GM20000 (cell line): ENCODE measurements at places on chromosomes 6 and 20.

GRCh38 chr6:133040094-133040802, 200.9 kb upstream of the EYA4 start:
- peak; percentile 6 for DNase-seq

GRCh38 chr6:22647719-22648118, 78.4 kb downstream of the HDGFL1 start:
- DNase-seq = no peak

GRCh38 chr6:155093430-155093829, 98.3 kb downstream of the TIAM2 start:
- DNase-seq = no peak

DNA sequence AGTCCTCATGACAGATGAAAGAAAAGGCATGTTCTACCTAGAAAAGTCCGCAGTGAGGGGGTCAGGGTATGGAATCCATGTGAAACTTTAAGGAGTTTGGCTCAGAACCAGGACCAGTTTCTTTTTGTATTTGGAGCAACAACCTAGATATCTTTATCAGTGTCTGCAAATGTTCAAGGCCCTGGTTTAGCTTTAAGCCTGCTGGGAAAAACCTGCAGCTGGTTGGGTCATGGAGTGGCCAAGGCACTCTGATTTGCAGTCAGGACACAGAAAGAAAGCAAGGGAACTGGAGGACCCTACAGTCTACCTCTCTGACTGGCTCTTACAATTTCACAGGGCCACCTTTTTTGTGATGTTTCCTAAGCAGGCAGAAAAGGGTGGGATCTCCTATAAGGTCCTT, 33.7 kb downstream of the GSTA2 start:
- no peak for DNase-seq

GRCh38 chr6:35136185-35136584, 5.0 kb downstream of the TCP11 start:
- DNase-seq = no peak

DNA sequence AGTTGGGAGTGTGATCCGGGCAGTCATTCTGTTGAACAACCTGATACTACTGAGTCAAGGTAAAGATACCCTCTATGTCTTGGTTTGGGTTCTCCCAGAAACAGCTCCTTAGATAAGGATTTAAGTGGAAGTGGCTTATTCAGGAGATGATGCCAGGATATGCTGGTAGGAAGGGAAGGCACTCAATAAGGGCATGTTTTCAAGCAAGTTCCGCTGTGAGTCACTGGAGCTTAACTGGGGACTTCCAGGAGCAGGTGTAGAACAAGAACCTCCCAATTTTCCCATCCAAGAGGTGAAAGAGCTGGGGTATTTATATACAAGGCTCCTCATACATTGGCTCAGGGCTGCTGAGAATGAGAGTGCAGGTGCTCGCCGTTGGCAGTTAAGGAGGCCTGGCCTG, 218.6 kb downstream of the AKAP7 start:
- no peak for DNase-seq

- DNase-seq = no peak
These were observed 42.9 kb downstream of the PPP1R14C start for GRCh38 chr6:150185732-150186117.

- no peak for DNase-seq
These were observed 29.6 kb upstream of the DNAAF9 start for GRCh38 chr20:3436864-3437574.

GRCh38 chr20:36887752-36888090, 11.8 kb downstream of the TLDC2 start:
- no peak for DNase-seq

GRCh38 chr6:162581988-162582780, 145.4 kb downstream of the PRKN start:
- no peak for DNase-seq

DNA sequence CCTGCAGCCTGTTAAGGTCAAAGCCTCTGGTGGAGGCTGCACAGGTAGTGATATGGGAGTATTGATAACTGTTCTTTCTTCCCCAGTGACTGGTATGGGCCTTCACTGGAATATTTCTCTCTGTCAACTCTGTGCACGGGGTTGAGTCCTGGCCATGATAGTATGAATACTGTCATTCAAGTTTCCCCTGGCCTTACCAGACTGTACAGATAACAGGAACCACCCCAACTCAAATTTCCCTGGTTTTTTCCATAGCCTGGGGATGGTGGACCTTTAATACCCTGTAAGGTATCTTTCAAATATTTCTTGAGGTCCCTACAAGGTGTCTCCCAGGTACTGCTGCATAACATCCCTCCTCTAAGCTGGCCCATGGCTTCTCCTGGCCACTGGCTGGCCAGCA, 51.4 kb upstream of the TNFAIP3 start:
- DNase-seq = no peak

DNA sequence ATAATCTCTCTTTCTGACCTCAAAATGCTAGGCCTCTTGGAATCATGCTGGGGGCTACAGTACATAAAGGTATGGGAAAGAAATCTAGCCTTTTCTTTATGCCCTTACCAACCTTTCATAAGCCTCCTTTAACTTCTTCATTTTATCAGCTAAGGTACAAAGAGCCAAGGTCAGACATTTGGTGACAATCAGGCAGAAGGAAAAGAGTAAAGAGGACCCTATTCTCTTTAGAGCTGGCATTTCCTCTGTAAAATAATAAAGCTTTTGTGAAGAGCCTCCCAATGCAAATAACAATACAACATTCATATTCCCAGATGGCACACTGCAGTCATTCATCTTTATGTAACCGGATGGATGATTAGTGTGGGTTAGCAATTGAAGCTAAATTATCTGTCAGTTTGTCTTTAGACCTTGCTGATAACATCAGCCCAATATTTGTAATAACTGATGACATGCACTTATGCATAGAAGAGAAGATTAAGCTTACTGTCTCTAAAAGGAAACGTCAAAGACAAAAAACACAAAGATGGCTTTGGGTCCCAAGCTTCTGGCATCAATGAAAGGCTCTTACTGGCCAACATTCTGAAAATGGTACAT, 163.1 kb downstream of the IBTK start:
- DNase-seq = no peak

GRCh38 chr20:61599061-61599531, 347.0 kb downstream of the CDH4 start:
- no peak for DNase-seq
